ENCODE measurements at places on chromosomes 7 and 10.

DNA sequence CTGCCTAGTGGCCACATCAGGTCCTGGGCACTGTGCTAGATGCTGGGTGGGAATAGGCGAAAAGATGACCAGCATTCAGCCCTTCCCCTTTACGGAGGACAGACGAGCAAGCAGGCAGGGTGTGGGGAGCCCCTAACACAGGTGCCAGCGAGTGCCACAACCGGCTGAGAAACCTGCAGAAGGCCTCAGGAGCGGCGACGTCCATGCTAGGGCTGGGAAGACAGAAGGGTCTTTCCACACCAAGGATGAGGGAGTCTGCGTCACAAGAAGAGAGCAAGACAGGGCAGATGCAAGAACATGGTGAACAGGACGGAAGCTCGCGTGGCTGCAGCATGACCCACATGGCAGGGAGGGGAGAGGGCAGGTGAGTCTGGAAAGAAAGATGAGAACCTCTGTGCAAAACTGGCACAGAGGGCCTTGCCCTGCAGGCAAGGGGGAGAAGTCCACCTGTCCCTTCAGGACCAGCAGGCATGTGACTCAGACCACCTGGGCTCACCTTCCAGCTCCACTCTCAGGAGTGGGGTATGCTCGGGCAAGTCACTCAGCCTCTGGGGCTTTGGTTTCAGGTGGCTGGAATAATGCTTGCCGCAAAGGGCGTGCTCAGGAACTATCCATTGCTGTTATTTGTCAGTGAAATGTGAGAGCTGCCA, 36.6 kb downstream of the KCNH2 start:
- DNase-seq, result no peak

DNA sequence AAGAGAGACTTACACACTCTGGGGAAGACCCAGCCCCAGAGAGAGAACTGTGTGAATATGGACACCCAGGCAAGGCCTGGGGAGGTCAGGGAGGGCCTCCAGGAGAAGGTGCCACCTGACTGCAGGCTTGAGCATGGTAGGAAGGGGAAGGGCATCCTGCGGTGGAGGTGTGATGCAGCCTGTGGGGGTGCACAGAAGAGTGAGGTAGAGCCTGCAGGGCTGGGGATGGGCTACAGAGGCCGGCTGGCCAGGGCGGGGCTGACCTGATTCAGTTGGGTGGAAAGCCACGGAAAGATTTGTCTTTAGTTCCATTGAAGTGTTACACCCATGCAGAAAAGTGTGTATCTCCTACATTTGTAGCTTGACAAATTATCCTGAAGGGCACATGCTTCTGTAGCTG, 47.6 kb downstream of the ZMIZ1 start:
- no peak for DNase-seq

GRCh38 chr10:52066383-52066782, 247.7 kb upstream of the DKK1 start:
- no peak for DNase-seq

GRCh38 chr10:69500864-69501468, 49.7 kb downstream of the TSPAN15 start:
- DNase-seq, result no peak

DNA sequence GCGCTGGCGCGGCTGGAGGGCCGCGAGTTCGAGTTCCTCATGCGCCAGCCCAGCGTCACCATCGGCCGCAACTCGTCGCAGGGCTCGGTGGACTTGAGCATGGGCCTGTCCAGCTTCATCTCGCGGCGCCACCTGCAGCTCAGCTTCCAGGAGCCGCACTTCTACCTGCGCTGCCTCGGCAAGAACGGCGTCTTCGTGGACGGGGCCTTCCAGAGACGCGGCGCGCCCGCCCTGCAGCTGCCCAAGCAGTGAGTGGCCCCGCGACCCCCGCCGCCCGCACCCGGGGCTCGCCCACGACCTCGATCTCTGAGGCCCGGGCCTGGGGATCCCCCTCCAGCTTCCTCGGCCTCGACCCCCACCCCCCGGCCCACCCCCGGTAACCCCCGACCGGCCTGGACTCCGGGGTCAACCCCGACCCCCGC, 537 bp downstream of the FOXK1 start:
- peak; percentile 44 for DNase-seq

GRCh38 chr7:777728-778078, 50.6 kb upstream of the PRKAR1B start:
- no peak for DNase-seq

GRCh38 chr10:85420501-85421191, 945.9 kb downstream of the GRID1 start:
- DNase-seq, result no peak

DNA sequence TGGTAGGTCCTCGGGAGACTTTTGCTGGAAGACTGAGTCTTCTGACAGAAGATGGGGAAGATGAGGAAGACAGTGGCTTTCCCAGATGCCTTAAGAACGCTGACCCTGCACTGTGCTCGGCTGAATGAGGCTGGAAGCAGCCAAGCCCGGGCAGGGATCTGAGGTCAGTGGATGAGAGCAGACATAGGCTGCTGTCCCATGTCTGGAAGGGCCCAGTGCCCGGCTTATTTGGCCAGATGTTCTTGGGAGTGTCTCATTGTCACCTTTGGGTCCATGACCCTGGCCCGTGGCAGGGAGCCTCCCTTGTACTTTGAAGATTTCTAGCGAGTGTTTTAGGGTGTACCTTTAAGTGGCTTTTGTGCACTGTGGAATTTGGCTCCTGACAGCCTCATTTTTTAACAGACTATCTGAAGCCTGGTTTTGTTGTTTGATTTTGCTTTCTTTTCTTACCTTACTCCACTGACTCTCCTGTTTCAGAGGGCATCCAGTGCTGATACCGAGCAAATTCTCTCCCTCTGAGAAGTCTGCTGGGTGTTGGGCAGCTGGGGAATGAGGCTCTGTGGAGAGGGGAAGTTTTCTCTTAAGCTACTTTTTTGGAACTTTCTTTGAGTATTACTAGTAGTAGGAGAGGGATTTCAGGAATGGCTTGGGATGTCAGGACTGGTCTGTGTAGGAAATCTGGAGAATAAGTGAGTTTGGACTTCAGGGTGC, 61.4 kb downstream of the CREB5 start:
- no peak for DNase-seq

- DNase-seq, result no peak
Observed at GRCh38 chr7:133234961-133235875, 17.7 kb upstream of the EXOC4 start.

- DNase-seq, result peak; percentile 16
Observed at GRCh38 chr10:70135684-70136083, 3.1 kb upstream of the AIFM2 start.

GRCh38 chr10:46077731-46078413, 31.8 kb upstream of the MSMB start:
- no peak for DNase-seq

DNA sequence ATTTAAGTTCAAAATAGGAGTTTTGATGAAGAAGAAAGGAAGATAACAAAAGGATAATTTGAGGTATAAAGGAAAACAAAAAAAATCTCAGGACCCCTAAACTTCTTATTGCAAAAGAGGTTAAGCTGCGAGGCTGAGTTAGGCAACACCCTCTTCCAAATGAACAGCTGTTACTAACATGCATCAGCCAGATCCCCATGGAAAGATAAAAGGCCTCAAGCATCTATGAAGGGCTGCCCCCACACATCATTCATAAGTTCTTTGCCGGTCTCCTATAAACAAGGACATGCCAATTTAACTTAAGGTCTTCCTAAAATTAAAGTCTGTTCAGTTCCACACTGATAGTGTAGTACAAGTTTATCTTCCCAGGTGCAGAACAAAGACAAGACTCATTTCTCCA, 75.8 kb upstream of the IMMP2L start:
- DNase-seq, result peak; percentile 76

- DNase-seq, result no peak
Observed at GRCh38 chr10:78378192-78378591, 344.5 kb downstream of the RPS24 start.

- no peak for DNase-seq
Observed at GRCh38 chr10:81027223-81027622, 489.5 kb downstream of the SH2D4B start.

- DNase-seq, result peak; percentile 24
Observed at GRCh38 chr10:6202098-6202683, 541 bp upstream of the PFKFB3 start.

DNA sequence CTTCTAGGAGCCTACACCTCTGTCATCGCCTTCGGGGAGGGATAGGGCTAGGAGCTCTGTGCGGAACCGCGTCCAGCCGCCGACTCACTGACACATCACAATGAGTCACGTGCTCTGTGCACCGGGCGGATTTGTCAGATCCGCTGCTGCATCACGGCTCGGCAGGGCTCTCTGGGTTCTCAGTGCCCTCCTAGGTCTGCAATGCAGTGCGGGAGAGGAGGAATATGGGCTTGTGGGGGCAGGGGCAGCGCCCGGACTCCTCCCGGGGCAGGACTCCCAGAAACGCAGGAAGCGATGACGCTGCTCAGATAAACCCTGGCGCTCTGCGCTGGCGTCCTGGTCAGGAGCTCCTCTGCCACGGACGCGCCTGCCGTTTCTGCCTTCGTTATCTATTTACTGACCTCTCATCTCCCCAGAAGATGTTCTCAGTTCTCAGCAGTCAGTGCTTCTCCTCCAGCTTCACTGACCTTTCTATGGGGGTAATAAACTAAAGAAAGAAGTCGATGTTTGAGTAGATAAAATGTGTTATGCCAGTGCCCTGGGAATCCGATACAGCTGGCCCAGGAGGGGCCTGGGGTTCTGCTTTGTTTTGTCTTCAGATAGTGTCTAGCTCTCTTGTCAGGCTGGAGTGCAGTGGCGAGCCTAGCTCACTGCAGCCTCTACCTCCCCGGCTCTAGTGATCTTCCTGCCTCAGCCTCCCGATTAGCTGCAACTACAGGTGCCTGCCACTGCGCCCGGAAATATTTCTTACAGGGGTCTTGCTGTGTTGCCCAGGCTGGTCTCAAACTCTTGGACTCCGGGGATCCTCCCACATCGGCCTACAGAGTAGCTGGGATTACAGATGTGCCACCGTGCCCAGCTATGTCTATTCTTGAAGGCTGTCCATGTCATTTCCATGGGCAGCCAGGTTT, 22.8 kb upstream of the ITGB1 start:
- DNase-seq, result peak; percentile 77
